ENCODE measurements at places on chromosomes 4 and X.

GRCh38 chr4:159239629-159240028, 136.8 kb downstream of the RAPGEF2 start:
- no peak for ATAC-seq

DNA sequence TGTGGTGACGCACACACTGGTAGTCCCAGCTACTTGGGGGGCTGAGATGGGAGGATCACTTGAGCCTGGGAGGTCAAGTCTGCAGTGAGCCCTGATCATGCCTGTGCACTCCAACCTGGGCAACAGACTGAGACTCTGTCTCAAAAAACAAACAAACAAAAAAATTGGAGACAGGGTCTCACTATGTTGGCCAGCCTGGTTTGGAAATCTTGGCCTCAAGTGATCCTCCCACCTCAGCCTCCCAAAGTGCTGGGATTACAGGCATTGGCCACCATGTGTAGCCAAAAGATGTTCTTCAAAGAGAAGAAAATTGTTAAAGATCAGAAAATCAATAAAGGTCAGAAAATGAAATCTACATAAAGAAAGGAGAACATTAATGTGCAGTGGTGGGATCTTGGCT, 41.7 kb upstream of the ABCG2 start:
- no peak for ATAC-seq

GRCh38 chrX:37745835-37746217, 34.0 kb upstream of the CYBB start:
- ATAC-seq: peak; percentile 22

- ATAC-seq: no peak
Observed at GRCh38 chr4:151407466-151408379, 1.3 kb upstream of the FHIP1A start.

GRCh38 chr4:159178151-159178546, 75.3 kb downstream of the RAPGEF2 start:
- ATAC-seq: no peak

- ATAC-seq: no peak
Observed at GRCh38 chrX:134544135-134544512, 84.2 kb downstream of the HPRT1 start.

GRCh38 chrX:16997313-16997712, 50.9 kb downstream of the REPS2 start:
- ATAC-seq: no peak
